ENCODE measurements at places on chromosomes 2 and 18.

DNA sequence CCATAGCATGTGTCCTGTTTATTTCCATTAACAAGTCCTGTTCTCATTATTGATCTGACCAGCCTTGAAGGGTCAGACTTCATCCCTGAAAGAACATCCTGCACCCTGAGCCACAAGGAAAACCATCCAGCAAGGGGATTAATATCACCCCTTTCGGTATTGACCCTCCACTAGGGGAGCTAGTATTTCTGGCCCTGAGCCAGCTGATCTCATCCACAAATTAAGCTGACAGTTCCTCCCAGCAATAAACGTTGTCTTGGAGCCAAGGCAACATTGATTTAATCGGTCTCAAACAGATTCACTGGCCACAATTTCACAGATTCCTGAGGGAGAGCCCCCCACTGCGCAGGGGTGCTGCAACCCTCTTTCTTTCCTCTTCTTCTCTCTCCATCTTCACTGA is 353.1 kb upstream of the FANCL start:
- DNase-seq: no peak

DNA sequence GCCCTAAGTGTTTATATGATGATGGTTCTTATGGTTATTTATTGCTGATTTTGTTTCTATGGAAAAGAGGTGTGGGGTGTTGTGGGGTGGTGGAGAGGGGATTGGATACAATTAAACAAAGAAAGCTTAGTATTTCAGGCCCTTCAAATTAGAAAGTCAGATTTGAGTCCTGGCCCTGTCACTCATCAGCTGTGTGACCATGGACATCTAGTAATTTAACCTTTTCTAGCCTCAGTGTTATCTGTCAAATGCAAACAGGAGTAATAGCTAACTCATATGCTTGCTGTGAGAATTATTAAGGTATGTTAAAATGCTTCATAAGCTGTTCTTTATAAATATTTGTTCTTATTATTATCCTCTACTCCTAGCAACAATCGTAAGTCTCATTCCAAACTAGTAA is 2.1 kb upstream of the MEMO1 start:
- no peak for DNase-seq

GRCh38 chr2:139828011-139828410 is 1047.8 kb upstream of the NXPH2 start:
- DNase-seq: no peak

- no peak for DNase-seq
These were observed 170.5 kb upstream of the NETO1 start for GRCh38 chr18:73038336-73038735.

GRCh38 chr2:204706939-204707338 is 161.7 kb downstream of the PARD3B start:
- DNase-seq: no peak

- no peak for DNase-seq
These were observed 25.7 kb upstream of the NCL start for GRCh38 chr2:231489990-231490389.

DNA sequence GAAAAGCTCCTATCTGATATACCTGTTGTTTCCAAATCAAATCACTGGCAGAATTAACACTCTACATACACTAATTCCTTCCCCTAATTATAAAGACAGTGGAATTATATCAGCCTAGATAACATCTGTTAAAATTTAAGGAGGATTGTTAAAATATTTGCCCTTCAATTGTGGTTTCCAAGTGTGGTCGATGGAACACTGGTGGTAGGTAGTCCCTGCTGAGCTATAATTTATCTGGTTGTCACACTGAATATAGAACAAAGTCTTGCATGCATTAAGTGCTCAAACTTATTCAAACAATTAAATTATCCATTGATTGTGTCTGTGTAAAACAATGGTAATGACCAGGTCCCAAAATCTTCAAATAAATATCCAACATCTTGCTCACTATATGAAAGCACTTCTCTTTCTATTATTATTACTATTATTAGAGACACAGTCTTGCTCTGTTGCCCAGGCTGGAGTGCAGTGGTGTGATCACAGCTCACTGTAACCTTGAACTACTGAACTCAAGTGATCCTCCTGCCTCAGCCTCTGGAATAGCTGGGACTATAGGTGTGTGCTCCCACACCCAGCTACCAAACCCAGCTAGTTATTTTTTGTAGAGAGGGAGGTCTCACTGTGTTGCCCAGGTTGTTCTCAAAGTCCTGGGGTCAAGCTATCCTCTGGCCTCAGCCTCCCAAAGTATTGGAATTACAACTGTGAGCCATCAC is 12.0 kb downstream of the CDH2 start:
- no peak for DNase-seq

- DNase-seq: no peak
These were observed 19.5 kb downstream of the GPR45 start for GRCh38 chr2:105261061-105261460.

DNA sequence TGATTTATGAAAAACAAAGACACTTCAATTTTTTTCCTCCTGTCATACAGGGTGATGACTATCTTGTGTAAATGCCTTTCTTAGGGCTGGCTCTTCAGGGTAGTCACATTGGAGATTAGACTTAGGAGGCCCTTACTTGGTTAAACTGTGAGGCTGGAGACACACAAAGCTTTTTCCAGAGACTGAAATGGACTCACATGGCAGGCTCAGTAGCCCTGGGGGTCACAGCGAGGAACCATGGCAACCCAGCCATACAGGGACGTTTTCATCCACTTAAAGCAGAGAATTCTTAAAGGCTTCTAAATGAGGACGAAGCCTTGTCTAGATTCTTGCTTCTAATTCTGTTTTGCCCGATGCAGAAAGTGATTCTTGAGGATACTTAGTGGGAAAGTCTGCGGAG is 57.3 kb upstream of the ZDBF2 start:
- DNase-seq: no peak

GRCh38 chr2:88885275-88885674 is 193.8 kb downstream of the RPIA start:
- DNase-seq: no peak

- DNase-seq: no peak
These were observed 51.9 kb upstream of the CREB1 start for GRCh38 chr2:207477896-207478295.

- no peak for DNase-seq
These were observed 193.8 kb upstream of the RND3 start for GRCh38 chr2:150681120-150681804.

DNA sequence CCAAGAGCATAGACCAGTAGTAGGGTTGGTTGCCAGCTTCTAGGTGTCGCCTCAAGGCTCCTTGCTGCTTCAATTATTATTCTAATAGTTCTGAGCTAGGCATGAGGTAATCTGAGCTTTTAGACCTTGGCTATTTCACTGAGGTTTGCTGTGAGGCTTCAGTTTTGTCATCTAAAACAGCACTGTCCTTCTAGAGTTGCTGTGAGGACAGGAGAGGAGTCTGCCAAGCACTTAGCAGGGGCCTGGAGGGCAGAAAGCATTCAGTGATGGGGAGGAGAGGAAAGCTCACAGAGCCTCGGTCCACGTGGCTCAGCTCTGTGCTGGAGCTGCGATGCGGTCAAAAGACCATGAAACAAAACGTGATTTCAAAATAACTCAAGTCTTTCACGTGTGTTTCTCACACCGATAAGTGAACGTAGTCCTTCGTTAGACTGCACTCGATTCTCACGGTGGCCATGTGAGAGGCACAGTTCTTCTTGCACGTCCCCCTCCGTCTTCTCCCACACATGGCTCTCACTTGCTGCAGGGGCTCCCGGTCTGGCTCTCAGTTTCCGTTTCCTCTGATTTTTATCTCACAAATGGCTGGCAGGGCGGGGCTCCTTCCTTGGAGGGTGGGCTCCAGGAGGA is 113.7 kb downstream of the B3GNT2 start:
- no peak for DNase-seq

DNA sequence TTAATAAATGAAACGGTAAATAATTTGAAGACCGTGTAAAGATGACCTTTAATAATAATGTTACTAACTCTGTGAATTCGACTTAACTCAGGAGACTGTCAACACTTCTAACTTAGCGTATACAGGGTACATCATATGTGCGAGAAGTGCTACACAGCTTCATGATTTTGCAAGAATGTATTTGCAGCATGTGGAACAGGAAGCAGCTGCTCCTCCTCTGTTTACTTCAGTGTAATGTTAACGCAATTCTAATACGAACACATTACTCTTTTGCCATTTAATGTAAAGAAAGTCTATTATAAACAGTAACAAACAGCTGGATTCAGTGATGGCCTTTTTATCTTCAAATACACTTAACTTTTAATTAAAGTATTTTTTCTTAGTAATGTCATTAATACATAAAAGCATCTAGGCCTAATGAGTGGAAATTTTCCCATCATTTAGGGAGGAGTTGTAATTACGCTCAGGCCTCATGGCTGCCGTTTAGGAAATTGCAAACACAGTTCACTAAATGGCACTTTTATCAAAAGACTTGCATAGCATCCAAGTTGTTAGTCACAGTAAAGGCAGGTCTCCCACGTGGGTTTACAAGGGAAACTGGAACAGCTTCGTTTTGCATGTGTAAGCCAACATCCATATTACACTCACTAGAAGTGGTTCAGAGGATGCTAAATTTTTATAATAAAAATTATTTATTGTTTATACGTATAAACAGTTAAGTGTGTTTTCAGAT is 635.7 kb downstream of the FBXO15 start:
- no peak for DNase-seq

- DNase-seq: no peak
These were observed 89.0 kb downstream of the UGGT1 start for GRCh38 chr2:128180031-128180430.

DNA sequence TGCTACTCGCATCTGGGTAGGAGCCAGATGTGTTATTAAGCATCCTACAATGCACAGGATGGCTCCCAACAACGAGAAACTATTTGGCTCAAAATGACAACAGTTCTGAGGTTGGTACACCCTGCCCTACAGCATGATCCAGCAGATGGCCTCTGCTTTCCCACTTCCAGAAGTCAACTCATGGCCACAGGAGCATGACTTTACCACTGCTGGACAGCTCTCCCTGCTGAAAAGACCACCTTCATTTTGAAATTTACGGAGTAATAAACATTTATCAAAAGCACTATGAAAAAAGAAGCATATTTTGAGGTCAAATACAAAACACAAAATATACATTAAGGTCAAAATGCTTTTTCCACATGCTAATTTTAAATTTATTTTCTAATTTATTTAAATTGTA is 13.7 kb downstream of the NXPH2 start:
- no peak for DNase-seq

GRCh38 chr2:66322506-66323260 is 112.2 kb upstream of the MEIS1 start:
- no peak for DNase-seq

GRCh38 chr2:1742301-1742680 is 2.0 kb downstream of the PXDN start:
- DNase-seq: peak; percentile 26

DNA sequence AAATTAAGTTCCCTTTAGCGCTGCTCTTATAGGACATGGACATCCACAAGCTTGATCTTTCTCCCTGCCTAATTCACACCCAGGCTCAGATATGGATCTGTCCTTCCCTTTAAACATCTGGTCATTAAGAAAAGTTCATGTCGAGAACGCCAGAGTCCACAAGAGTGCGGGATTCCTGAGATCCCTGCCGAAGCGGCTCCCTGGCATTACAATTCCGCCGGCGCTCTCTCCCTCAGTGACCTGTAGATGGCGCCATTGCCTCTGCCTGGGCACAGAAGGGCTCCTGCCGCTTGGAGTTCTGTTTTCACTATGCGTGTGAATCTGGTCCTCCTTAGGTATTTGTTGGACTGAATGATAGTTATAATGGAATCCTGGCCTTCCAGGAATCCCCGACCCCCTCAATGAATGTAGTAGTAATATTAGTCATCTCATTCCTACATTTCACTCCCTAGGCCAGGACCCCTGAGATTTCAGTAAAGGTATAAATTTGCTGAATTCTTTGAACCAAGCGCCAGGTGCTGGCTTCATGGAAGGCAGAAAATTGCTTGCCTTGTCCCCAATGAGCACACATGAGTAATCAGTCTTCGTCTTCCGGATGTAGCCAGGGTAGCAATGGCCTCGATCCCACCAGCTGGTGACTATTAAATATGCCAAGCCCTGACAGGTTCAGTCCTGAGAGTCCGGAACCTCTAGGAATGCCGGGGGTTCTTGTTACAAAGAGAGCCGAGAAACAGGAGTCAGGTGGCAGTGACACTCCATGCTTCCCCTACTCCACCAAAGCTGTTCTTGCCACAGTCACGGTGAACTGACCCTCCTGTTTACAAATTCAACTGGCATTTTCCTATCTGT is 26.4 kb upstream of the CD207 start:
- peak; percentile 83 for DNase-seq

GRCh38 chr2:120470041-120470965 is 124.4 kb downstream of the INHBB start:
- peak; percentile 56 for DNase-seq

GRCh38 chr2:60441800-60442199 is 111.7 kb downstream of the BCL11A start:
- no peak for DNase-seq

- DNase-seq: no peak
These were observed 55.5 kb upstream of the ST8SIA5 start for GRCh38 chr18:46812311-46812710.

GRCh38 chr2:119252186-119253113 is 28.8 kb downstream of the STEAP3 start:
- no peak for DNase-seq

- DNase-seq: no peak
These were observed 62.8 kb downstream of the INPP4A start for GRCh38 chr2:98507461-98507860.

- no peak for DNase-seq
These were observed 314.8 kb upstream of the HS6ST1 start for GRCh38 chr2:128633501-128633900.

DNA sequence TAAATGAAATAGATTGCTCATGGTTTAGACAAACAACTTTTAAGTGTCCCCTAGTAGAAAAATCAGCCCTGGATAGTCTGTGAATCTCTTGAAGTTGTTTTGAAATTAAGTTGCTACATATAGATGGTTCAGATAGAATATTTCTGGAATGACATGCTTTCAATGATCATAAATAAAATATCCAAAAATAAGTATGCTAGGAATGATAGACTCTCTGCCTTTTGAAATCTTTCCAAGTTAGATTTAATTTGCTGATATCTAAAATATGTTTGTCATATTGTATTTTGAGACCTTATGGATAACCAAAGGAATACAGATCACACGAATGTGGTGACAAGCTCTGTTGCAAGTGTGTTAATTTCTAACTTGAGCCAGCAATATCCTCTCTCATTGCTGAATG is 488.7 kb downstream of the THSD7B start:
- no peak for DNase-seq

DNA sequence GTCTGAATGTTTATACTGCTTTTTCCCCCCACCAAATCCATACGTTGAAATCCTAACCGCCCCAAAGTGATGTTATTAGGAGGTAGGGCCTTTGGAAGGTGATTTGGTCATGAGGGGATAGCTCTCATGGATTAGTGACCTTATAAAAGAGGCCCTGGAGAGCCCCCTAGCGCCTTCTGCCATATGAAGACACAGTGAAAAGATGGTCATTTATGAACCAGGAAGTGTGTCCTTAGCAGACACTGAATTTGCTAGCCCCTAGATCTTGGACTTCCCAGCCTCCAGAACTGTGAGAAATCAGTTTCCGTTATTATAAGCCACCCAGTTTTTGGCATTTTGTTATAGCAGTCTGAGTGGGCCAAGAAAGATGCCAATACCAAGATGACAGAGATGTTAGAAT is 7.2 kb upstream of the TSN start:
- no peak for DNase-seq

GRCh38 chr2:239300871-239301735 is 99.7 kb downstream of the HDAC4 start:
- peak; percentile 21 for DNase-seq

GRCh38 chr2:46885376-46885775 is 30.2 kb downstream of the MCFD2 start:
- no peak for DNase-seq

GRCh38 chr2:46689993-46690392 is 210.6 kb downstream of the TMEM247 start:
- no peak for DNase-seq
